HFFc6 (cell line): ENCODE measurements at places on chromosomes 1 and 21. TPM values are rescaled to one million over a fixed set of nuclear protein-coding genes. Genes with fewer than 3 reads are reported as not detected.

- DNase-seq: no peak
- H3K4me1 ChIP-seq: peaks cover 8% of the 10 kb centered on the region; the same call in 1 of the 2 replicates
- no peaks in the 10 kb centered on the region for H3K36me3 ChIP-seq
- peak within 1 kb of the TSS; percentile 85 for H3K4me3 ChIP-seq
- peak within 1 kb of the TSS; percentile 51 for H3K27ac ChIP-seq
- H3K27me3 ChIP-seq: peaks cover 4% of the 10 kb centered on the region
Measured at GRCh38 chr1:32900956-32901822, at the start of gene TMEM54. TSS of gene TMEM54 (minus strand) at chr1:32901389. CDS start at chr1:32901238, 151 bp downstream.

Gene SELE
- not detected in 3 replicates for total RNA-seq

DNA sequence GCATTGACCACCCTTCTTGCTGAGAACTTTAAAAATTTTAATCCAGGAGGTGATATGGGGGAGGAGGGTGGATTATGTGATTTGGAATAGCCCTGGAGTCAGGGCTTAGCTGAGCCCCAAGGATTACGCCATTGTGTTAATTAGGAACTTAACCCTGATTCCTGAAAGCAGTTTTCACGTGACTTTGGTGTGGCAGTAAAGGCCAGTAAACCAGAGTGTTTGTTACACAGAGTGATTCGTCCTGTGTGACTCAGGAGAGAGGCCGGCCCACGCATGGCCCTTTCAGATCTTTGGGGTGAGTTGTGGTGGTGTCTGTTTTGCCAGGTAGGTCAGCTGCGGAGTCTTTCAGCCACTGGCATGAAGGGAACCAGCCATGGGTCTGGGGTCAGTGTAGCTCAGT is 107.6 kb downstream of the NOS1AP start:
- DNase-seq: peak; percentile 3
- no peak overlapping the region for H3K27ac ChIP-seq
- no peak overlapping the region for H3K4me3 ChIP-seq
- peaks cover 2% of the 10 kb centered on the region; the same call in 1 of the 2 replicates for H3K27me3 ChIP-seq

DNA sequence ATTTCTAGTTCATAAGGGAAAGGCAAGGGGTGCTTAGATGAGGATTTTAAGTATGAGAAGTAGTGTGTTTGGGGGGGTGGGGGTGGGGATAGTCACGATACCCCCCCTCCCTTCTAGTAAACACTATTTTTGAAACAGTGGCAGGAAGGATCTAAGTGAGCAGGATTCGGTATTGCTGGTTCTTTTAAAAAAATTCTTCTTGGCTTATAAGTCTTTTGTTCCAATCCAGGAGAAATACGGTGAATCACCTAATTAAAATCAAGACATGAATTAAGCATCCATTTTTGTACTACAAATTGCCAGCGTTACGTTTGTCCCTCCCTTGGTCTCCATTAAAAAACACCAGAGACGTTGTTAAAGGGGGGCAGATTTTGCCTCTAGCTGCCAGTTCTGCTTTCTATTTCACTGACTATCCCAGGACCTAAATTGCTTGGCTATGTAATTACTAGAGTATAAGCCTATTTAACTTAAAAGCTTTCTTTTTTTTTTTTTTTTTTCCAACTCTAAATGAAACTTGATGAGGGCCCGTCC is 911 bp downstream of the LMO4 start:
- peaks cover 24% of the 10 kb centered on the region for H3K36me3 ChIP-seq
- no peak for DNase-seq
- peak overlapping the region; percentile 95 for H3K4me3 ChIP-seq
- H3K27me3 ChIP-seq: no peaks in the 10 kb centered on the region; the same call in 1 of the 2 replicates

DNA sequence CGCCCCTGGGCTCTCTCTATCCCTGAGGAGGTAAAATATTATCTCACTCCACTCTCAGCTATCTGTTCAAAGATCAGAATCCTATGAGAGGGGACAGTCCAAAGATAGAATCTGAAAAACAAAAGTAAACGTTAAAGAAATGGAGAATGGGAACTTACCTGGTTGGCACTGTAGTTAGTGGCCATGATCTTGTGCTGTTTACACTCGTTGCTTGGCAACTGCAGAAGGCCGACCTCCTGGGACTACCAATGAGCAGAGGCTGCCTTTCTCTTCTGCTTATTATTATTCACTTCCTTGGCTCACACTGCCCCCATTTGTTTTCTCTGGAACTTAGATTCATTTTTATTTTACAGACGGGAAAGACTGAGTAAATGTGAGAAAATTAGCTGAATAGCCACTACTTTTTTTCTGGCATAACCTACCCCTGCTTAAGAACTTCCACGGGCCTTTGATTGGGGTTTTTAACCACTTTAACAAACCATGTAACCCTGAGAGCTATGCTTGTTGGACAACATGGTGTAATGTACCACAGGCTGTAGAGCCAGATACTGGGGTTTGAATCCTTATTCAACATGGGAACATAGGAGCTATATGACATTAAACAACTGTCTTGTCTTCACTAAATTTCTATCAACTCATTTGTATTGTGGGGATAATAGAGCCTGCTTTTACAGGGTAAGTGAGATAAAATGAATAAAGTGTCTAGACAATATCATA is at the start of gene CFAP126:
TSS of gene CFAP126 (minus strand) at position 193 of the 717 bp plus-strand sequence. CDS start at position 185, 8 bp downstream.
- H3K27ac ChIP-seq: peak within 1 kb of the TSS; percentile 72
- H3K4me1 ChIP-seq: peaks cover 7% of the 10 kb centered on the region; the same call in 1 of the 2 replicates
- no peak within 1 kb of the TSS for H3K4me3 ChIP-seq
- peaks cover 7% of the 10 kb centered on the region for H3K36me3 ChIP-seq
- no peaks in the 10 kb centered on the region for H3K27me3 ChIP-seq
- DNase-seq: peak; percentile 57

DNA sequence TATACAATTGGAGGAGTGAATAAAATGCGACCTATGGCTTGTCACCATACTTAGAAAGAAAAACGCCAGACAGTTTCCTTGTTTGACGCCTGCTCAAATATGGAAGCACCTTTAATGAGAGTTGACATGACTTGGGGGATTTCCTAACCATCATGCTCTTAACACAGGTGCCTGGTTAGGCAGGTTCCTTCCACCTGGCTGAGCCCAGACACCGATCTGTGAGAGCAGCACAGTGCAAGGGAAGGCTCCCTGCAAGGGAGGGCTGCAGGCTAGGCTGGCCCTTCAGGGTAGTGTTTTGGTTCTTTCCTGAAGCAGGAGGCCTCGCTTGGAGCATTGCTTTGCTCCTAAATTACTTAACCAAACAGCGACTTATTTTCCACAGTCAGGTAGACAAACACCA is 24.6 kb upstream of the KLHDC8A start:
- no peak overlapping the region for H3K4me3 ChIP-seq
- H3K27me3 ChIP-seq: peaks cover 23% of the 10 kb centered on the region
- no peak for DNase-seq

Gene ZBTB8A
- 4.8 to 6.8 TPM (median 5.4 TPM) in 3 replicates for total RNA-seq

Gene CBR3
- 14.6 and 25.9 TPM in 2 replicates for total RNA-seq

DNA sequence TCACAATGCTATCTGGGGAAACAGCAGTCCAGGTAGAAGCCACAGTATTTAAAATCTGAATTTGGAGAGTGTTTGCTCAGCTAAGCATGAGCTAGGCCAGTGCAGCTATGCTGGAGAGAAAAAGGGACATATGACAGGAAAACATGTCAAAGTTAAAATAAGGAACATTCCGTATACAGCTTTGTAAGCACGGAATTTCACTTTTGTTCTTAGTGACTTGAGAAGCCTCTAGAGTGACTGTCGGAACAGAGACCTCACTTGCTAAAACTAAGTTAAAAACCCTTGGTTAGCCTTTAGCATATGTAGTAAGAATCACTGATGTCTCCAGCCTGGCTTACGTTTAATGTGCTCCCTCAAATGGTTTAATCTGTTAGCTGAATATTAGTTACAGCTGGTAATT is 661.7 kb downstream of the KCNT2 start:
- H3K27me3 ChIP-seq: no peaks in the 10 kb centered on the region
- DNase-seq: no peak
- H3K4me1 ChIP-seq: no peaks in the 10 kb centered on the region
- H3K27ac ChIP-seq: no peak overlapping the region
- H3K36me3 ChIP-seq: no peaks in the 10 kb centered on the region
- no peak overlapping the region for H3K4me3 ChIP-seq

DNA sequence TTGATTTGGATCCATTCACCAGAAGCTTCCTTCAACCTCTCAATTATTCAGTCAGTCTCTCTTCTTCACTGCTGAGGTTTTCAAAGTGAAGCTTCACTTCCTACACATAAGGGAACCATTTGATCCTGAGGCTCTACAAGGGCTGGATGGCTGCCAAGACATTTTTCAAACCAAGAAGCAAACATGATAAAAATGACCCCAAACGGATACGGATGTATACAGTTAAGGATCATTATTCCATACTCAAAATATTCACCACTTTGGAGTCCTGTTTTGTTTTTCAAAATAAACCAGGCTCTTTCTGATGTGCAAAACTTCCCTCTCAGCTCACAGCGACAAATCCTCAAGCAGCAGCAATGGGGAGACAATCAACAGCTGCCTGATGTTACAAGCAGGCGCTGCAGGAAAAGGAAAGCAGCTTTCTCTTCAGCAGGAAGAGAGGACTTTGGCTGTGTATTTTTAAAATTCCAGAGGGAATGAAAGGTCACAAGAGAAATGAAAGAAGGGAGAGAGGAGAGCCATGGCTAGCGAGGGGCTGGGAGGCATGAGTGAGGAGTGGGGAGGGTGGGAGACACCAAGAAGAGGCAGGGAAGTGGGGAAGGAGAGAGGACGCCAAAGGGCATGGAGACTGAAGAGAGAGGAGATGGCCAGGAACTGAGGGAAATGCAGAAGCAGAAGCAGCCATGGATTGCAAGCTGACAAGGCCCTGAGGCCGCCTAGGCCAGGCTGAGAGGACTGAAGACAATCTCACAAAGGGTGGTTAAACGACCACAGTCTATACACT is 145.4 kb downstream of the SLC45A1 start:
- H3K27ac ChIP-seq: peak overlapping the region; percentile 96
- no peaks in the 10 kb centered on the region; the same call in 1 of the 2 replicates for H3K27me3 ChIP-seq
- H3K36me3 ChIP-seq: 0 out of 2 replicates have a peak, but pooled peaks cover 5% of the 10 kb centered on the region
- DNase-seq: peak; percentile 40
- H3K4me3 ChIP-seq: peak overlapping the region; percentile 77

DNA sequence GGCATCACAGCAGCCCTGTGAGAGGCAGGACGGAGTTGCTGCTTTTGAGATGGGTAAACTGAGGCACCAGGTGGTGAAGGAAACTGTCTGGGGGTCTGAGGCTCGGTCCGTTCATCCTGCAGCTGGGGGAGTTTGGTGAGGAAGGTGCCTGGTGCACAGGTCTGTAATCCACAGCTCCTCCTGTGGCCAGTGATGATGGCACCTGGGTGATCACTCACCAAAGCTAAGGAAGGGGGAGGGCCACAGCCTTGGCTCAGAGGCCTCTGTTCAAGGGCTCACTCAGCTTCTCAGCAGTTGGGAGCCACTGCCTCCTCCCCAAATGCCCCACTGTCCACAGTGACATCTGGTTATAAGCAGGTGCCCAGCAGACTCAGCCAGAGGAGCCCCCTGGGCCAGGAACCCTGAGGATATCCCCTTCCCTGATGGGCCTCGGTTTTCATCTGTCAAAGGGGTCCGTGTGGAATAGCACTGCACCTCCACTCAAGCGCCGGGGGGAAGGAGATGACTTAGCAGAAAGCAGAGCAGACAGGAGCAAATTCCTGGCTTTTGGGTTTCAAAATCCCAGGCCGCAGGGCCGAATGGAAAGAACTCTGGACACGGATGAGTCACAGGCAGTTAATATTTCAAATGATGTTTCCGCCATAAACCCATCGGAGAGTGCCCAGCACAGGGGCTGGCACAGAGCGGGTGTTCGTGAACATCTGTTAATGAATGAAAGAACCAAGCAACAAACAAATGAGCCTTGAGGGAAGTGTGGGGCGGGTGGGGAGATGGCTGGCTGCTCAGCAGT is 82.8 kb downstream of the DMRTB1 start:
- DNase-seq: peak; percentile 87
- peaks cover 7% of the 10 kb centered on the region for H3K27me3 ChIP-seq
- no peaks in the 10 kb centered on the region for H3K36me3 ChIP-seq
- peak overlapping the region; percentile 97 for H3K27ac ChIP-seq

GRCh38 chr1:185823467-185823866 is 89.3 kb downstream of the HMCN1 start:
- no peak overlapping the region for H3K27ac ChIP-seq
- no peaks in the 10 kb centered on the region for H3K27me3 ChIP-seq
- no peak overlapping the region for H3K4me3 ChIP-seq
- no peak for DNase-seq
- H3K4me1 ChIP-seq: no peaks in the 10 kb centered on the region
- H3K36me3 ChIP-seq: no peaks in the 10 kb centered on the region

DNA sequence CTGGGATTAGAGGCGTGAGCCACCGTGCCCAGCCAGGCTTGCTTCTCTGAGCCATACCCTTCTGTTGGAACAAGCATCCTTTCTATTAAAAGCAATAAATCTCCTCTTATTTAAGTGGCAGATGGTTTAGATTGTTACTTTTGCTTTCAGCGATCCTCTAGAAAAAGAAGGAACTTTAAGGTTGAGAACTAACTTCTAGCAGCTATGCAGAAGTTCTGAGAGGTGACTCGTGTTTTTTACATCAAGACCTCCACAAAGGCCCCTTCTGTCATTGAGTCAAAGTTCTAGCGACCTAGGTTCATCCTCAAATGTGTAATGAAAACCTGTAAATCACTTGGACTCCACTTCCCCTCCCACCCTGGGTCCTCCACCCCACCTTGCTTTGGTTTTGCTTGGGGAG is 30.8 kb downstream of the PLEKHO1 start:
- no peak for DNase-seq
- H3K4me3 ChIP-seq: no peak overlapping the region
- H3K27ac ChIP-seq: no peak overlapping the region

Gene FALEC
- 0.46 TPM in 1 of 3 replicates, not detected in the others for total RNA-seq

GRCh38 chr1:12506281-12507280 is 111.4 kb downstream of the DHRS3 start:
- H3K27me3 ChIP-seq: peaks cover 2% of the 10 kb centered on the region
- H3K27ac ChIP-seq: no peak overlapping the region
- H3K4me3 ChIP-seq: no peak overlapping the region
- peaks cover 23% of the 10 kb centered on the region for H3K4me1 ChIP-seq

- DNase-seq: no peak
- no peaks in the 10 kb centered on the region for H3K27me3 ChIP-seq
- H3K36me3 ChIP-seq: no peaks in the 10 kb centered on the region
- no peak overlapping the region for H3K4me3 ChIP-seq
Measured at GRCh38 chr1:232590744-232591082, 39.2 kb downstream of the SIPA1L2 start.

DNA sequence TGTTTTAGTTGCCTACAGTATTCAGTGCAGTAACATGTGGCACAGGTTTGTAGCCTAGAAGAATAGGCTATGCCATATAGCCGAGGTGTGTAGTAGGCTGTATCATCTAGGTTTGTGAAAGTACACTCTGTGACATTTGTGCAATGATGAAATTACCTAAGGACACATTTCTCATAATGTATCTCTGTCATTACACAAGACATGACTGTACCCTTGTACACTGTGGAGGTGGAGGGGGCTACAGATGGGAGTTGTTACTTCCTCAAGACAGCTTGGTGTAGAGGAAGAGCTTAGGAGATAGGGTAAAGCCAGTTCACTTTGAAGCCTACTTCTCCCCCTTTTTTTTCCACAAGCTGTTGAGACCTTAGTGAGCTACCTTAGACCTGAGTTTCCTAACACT is 59.7 kb upstream of the RAVER2 start:
- no peak overlapping the region for H3K27ac ChIP-seq
- H3K4me3 ChIP-seq: no peak overlapping the region
- H3K27me3 ChIP-seq: peaks cover 2% of the 10 kb centered on the region; the same call in 1 of the 2 replicates
- no peak for DNase-seq
- peaks cover 22% of the 10 kb centered on the region for H3K4me1 ChIP-seq
